ENCODE measurements at places on chromosomes 6 and 20.

GRCh38 chr20:51500936-51501335 lies 41.6 kb downstream of the NFATC2 start:
- no peak overlapping the region for H3K4me3 ChIP-seq
- no peak for DNase-seq
- H3K27me3 ChIP-seq: no peaks in the 10 kb centered on the region
- H3K36me3 ChIP-seq: no peaks in the 10 kb centered on the region

DNA sequence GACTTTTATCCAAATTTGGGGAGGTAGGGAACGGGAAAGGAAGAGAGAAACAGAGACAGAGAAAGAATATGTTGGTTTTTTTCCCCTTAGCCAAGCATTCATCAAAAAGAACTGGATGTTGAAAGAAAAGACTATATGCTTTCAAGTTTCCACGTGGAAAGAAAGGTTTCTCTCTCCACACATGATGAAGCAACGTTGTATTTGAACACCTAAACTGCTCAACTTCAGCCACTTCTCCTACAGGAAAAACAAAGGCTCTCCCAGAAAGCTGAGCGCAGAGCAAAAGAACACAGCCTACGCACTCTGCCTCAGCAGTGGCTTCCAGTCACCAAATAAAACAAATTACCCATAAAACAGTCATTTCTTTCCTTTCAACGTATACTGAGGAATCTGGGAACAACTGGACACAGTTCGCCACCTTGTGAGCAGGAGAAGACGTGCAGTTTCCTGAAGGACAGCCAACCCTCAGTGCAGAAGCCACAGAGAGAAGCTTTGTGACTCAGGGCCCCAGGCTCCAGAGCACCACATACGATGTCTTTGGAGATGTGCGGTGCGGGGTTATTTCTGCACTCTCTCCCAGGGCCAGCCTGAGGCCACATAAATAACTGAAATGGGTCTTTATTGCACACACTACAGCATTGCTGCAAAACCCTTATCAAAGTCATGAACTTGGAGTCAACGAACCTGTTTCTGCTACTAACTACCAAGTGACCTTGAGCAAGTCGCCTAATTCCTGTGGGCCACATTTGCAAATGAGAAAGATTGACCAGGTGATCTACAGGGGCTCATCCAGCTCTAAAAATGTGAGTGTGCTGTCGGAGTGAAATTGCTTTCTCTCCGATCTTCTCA lies 10.1 kb downstream of the IL17F start:
- H3K27me3 ChIP-seq: no peaks in the 10 kb centered on the region
- no peaks in the 10 kb centered on the region for H3K4me1 ChIP-seq
- H3K36me3 ChIP-seq: no peaks in the 10 kb centered on the region
- no peak overlapping the region for H3K4me3 ChIP-seq
- peak; percentile 63 for DNase-seq
- H3K27ac ChIP-seq: no peak overlapping the region

DNA sequence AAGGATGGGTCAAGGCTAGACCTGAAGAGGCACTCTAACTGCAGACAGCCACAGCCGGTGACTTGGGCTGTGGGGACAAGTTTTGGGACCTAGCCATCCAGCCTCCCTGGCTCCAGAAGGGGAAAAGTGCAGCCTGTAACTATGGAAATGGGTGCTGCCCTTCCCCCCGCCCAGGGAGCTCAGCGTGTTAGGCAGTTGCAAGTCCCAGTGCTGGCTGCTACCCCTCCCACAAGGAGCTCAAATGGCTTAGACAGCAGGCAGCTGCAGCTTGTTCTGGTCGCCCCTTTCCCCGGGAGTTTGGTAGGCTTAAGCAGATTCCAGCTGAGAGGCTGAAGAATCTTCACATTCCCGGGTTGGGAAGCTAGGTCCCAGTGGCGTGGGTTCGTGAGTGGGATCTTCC lies 162.6 kb downstream of the FAM83B start:
- H3K27me3 ChIP-seq: no peaks in the 10 kb centered on the region
- DNase-seq: no peak
- no peaks in the 10 kb centered on the region for H3K4me1 ChIP-seq
- no peaks in the 10 kb centered on the region for H3K36me3 ChIP-seq
- H3K27ac ChIP-seq: no peak overlapping the region

GRCh38 chr6:27518881-27519795 lies 46.2 kb upstream of the ZNF184 start:
- DNase-seq: peak; percentile 58
- peak overlapping the region; percentile 94 for H3K27ac ChIP-seq
- no peaks in the 10 kb centered on the region for H3K4me1 ChIP-seq
- no peaks in the 10 kb centered on the region for H3K36me3 ChIP-seq
- H3K4me3 ChIP-seq: peak overlapping the region; percentile 81
- H3K27me3 ChIP-seq: no peaks in the 10 kb centered on the region

- no peak overlapping the region for H3K4me3 ChIP-seq
- no peaks in the 10 kb centered on the region for H3K27me3 ChIP-seq
- peaks cover 24% of the 10 kb centered on the region for H3K4me1 ChIP-seq
- H3K27ac ChIP-seq: peak overlapping the region; percentile 94
- DNase-seq: no peak
Observed at GRCh38 chr6:33589392-33589730, 9.3 kb upstream of the BAK1 start.

DNA sequence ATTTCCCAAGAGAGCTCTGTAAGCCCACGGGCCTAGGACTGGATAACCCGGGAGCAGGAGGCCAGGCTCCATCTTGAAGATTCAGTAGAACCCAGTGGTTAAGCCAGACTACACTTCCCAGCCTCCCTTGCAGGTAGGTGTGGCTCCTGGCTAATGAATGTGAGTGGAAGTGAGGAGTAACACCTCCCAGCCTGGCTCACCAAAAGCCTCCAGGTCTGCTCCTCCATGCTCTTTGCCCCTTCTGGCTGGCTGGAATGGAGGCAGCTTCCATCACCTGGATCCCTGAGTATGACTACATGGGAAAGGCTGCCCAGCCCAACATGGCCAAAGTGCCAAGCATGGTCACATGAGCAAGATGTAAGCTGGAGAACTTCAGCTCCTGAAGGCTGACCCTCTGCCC lies 9.7 kb downstream of the LRRN4 start:
- peaks cover 3% of the 10 kb centered on the region for H3K36me3 ChIP-seq
- peak overlapping the region; percentile 29 for H3K27ac ChIP-seq
- no peaks in the 10 kb centered on the region for H3K27me3 ChIP-seq
- no peaks in the 10 kb centered on the region for H3K4me1 ChIP-seq
- DNase-seq: peak; percentile 57

- no peaks in the 10 kb centered on the region for H3K36me3 ChIP-seq
- no peak for DNase-seq
- H3K27ac ChIP-seq: no peak overlapping the region
Observed at GRCh38 chr6:35152067-35152707, 11.0 kb upstream of the TCP11 start.

DNA sequence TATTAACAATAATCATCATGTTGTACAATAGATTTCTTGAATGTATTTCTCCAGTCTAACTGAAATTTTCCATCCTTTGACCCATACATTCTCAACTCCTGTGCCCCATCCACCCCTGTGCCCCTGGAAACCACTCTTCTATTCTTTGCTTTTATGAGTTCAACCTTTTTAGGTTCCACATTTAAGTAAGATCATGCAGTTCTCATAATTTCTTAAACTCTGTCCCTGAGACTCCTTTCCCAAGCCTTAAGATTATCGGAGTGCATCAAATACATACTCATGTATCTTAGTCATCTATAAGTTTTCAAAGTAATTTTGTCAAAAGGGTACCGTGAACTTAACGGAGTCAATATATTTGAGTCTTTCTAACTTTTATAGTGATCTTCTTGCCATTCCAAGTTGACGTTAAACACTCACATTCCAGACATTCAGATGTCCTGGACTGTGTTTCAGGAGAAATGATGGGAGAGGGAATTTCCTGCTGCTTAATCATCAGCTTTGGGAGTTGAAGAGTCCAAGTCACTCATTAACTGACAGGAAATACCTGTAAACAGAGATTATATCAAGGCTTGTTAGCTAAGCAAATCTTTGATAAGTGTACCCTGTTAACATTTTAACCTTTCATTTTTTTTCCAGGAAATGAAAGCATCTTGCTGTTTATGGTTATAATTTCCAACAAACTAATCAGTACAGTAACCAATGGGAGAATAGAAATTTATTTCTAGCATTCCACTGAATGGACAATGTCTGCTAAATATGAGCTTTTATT lies 73.3 kb downstream of the ADGRG6 start:
- no peaks in the 10 kb centered on the region for H3K36me3 ChIP-seq
- no peak overlapping the region for H3K4me3 ChIP-seq
- peak overlapping the region; percentile 75 for H3K27ac ChIP-seq
- peaks cover 75% of the 10 kb centered on the region for H3K4me1 ChIP-seq

DNA sequence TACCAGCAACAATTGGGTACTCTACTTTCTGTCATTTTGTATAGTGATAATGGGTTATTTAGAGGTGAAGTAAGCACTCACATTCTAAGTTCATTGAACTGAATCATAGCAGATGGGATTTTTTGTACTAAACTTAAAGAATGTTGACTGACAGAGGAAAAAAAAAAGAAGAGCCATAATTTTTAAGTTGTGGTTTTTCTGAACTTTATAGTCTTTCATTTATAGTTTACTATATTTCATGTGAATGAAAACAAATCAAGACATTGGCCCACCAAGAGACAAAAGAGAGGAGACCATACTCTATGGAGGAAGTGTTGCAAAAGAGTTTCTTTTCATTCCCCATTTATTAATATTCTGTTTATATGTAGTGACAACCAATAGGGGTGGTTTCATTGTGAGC lies 685.7 kb downstream of the BCKDHB start:
- H3K27ac ChIP-seq: no peak overlapping the region
- DNase-seq: no peak
- no peaks in the 10 kb centered on the region for H3K36me3 ChIP-seq
- H3K4me3 ChIP-seq: no peak overlapping the region
- H3K4me1 ChIP-seq: no peaks in the 10 kb centered on the region
- no peaks in the 10 kb centered on the region for H3K27me3 ChIP-seq

DNA sequence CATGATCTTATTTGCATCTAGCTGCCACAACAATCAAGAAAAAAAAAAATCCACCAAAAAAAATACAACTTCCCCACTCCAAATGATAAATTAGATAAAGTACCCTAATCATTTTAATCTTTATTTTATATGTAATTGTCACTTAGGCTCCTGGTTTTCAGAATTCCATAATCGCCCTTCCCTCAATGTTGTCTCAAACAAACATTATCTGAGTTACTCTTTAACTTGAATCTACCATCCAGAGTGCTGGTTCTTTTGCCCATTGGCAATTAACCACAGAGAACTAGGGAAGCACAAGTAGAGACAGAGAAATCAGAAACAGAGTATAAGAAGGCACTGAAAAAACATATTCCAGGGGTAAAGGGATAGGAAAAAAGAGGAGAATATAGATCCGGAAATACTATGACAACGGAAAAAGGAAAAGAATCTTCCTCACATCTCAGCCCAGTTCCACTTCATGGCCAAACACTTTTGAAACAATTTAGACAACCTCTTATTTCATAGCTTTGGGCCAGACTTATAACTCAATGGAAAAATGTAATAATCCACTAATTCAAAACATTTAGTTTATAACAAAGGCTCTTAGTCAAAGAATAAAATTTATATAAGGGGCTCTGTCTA lies 861 bp upstream of the NHSL1 start:
- H3K27me3 ChIP-seq: no peaks in the 10 kb centered on the region
- H3K27ac ChIP-seq: peak overlapping the region; percentile 79
- H3K4me1 ChIP-seq: peaks cover 63% of the 10 kb centered on the region

- peaks cover 16% of the 10 kb centered on the region for H3K4me1 ChIP-seq
- no peak overlapping the region for H3K27ac ChIP-seq
- peaks cover 4% of the 10 kb centered on the region for H3K27me3 ChIP-seq
- H3K4me3 ChIP-seq: no peak overlapping the region
Observed at GRCh38 chr6:30485236-30485635, 4.1 kb upstream of the HLA-E start.

All from Caco-2 (cell line).